ENCODE measurements at places on chromosomes 1 and 21.

DNA sequence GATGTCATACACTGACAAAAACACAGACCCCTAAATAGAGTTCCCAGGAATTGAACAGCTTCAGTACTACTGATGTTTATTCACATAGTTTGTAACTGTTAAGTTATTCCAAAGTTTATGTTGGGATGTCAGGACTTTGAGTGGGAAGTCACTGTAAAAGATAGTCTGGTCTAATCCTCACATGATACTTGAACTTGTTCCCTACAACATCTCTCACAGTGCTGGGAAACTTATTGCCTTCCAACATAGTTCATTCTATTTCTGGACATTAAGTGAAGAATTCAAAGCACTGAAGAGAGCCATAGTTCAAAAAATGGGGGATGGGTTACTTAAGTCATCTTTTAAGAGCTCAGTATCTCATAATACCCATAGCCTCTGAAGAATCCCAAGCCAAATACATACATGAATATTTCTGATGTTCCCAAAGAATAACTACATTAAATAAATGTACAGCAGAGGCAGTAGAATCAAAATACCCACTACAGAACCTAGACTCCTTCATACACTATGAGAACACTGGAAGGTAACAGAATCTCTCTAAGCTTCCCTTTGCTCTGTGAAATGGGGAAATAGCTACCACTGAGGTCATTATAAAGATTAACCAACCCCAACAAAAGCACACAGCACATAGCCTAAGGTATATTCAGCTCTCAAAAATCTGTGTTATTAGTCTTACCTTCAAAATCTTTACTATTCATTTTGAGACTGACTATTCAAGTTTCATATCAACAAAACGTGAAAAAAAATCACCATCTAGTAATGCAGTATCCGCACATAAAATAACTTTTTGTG, 81.4 kb downstream of the ESRRG start:
- no peak for DNase-seq

DNA sequence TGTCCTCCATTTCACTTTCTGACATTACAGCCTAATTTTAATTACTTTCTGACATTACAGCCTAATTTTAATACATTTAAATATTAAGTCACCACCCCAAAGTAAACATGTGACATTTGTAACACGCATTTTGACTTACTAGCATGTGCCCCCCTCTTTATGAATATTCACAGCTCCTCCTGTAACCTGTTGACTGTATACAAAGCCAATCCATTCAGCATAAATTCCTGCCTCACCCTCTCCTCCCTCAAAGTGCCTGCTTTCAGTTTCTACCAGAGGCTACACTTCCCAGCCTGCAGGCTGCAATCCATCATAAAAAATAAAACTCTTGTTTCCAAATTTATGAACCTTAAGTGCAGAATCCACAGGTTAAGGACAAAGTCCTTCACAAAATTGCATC, 39.5 kb downstream of the ANP32E start:
- no peak for DNase-seq

DNA sequence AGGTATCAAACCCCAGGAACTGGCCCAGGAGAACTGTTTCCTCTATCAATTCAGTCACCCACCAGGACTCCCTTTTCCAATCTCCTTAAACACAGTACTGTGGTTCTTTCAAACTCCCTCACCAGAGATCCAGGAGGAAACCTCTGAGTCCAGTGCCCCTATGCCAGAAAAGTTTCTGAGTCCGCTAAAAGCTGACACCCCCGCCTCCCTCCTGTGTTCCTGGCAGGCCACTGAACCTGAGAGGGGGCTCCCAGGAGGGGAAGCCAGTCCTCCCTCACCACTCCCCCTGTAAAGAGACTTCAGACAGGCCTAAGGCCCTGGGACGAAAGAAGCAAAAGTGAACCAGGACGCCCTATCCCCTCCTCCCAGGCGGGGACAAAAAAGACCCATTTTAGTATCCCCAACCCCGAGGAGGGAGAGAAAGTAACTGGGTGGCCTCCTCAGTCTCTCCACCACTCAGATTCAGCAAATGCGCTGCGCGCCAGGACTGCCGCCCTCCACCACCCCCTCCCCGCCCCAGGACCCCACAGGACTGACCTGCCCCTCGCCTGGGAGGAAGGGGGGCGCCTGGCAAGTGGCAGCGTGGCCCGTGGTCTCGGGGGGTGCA, 624 bp downstream of the SLC41A1 start:
- no peak for DNase-seq

DNA sequence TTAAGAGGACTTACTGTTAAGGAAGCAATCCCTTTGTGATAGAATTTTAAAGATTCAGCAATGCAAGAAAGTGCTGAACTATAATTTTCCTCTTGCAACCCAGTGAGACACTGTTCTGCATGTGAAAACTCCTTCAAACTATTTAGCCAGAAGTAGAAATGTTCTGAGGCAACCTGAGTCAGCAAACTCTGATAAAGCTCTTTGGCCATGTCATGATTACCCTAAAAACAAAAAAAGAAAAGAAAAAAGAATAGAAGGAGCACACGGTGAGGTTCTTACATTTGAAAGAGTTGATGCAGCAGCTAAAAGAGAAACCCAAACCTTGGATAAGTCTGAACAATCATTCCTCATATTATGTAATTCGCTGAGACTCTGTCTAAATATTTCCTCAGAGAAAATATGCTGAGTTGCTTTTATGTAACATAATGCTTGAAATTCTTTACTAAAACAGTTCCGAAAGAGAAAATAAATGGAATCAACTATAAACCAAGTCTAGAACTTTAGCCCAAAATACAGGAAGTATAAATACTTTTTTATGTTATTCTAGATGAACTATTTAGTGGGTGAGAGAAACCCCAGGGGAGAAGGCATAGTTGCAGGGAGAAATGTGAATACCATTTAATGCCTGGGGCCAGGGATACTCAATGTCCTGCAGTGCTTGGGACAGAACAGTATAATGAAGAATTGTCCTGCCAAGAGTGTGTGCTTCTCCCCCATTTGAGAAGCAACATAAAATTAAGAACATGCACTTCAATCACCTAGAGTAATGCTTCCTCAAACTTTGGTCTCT, 60.0 kb downstream of the INTS7 start:
- DNase-seq = no peak

GRCh38 chr21:34994766-34995631, 54.1 kb downstream of the RUNX1 start:
- DNase-seq = no peak

DNA sequence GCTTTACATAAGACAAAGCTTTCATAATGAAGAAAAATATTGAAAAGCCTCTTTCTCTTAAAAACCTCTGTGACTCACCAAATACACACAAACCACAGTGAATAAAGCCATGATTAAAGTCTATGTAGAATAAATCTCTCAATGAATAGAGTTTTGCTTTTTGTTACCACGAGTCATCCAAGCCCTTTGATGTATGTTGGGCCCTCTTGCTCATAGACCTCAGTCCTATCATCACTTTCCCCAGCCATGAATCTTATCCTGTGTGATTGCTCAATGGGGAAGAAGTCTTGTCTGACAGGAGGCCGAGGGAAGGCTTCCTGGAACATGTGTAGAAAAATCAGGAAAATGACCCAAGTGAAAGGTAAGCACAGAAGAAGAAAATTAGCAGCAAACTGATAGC, 60.8 kb downstream of the NGF start:
- DNase-seq = no peak

DNA sequence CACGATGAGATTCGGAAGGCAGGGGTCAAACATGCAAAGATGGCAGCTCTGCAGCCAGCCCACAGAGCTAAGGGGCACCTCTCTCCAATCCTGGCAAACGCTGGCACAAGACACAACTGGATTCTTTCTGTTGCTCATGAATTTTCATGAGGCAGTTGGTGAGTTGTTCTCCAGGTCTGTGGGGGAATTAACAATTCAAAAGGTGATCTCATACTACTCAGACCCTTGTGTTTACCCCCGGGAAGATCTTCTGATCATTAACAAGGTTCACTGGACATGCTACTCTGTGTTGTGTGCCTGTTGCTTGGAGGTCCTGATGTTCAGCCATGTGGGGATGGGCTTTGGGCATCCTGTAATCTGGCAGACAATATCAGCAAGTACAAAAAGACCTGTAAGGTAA, 128.9 kb downstream of the HHAT start:
- no peak for DNase-seq

DNA sequence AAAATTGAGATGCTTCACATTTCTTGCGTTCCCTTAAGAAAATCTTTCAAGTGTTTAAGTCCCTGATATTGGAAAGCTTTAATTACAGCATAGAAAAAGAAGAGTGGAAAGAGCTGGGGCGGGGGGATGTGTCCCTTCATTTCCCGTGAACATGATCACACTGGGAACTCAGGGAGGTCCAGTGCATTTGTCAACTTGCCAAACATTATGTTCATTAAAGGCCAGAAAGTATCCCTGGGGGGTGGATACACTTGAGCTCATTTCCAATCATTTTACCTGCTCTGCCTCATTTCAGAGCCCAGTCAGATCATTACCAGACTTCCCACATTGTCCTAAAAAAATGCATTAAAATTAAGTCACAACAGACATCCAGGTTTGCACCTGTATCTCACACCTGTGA, 123.6 kb upstream of the KCNJ15 start:
- DNase-seq = no peak

DNA sequence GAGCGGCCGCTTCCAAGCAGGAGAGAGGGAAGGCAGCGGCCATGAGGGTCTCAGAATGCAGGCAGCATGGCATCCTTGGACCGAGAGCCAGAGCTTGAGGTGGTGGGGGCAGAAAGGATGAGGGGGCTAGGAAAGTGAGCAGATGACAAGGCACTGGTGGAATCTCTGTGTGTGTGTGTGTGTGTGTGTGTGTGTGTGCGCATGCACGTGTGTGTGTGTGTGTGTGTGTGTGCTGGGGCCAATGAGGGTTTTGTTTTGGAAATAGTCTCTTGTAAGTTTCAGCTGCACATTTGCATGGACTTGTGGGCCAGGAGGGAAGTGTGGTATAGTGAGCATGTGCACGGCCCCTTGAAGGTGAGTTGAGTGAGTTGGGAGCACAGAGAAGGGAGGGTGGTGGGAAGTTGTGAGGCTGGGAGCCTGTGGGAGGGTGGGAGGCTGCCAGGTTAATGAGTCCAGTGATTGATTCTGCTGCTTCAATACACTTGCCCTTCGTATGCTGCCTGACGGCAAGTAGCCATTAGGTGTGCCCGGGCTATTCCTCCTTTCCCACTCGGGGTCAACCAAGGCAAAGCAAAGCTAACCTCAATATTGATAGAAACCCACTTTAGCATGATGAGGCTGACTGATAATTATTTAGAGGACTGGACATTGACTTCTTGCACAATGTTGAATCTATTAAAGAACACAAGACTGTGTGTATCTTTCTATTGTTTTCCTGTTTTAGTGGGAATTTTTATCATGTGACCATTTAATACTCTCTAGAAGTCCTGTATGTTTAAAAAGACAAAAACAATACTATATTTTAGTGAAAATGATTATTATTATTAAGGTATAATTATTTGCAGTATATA, 80.3 kb downstream of the PROX1 start:
- no peak for DNase-seq

DNA sequence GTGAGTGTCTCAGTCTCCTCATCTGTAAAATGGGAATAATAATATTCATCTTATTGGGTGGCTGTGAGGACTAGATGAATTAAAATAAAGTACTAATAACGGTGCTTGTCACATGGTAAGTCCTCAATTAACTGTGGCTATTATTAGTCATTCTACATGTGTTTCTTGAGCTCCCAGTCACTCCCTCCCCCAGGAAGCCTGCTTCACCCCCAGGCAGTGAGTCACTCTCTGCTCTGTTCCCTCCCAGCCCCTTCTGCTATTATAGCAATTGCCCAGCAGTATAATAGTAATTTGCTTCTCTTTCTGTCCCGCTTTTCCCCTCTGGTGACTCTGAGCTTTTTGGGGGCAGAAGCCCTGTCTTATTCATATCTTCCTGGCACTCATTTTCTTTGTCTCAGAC, 102.0 kb downstream of the BEND5 start:
- no peak for DNase-seq

GRCh38 chr21:26093122-26093521, 77.4 kb downstream of the APP start:
- DNase-seq = no peak

DNA sequence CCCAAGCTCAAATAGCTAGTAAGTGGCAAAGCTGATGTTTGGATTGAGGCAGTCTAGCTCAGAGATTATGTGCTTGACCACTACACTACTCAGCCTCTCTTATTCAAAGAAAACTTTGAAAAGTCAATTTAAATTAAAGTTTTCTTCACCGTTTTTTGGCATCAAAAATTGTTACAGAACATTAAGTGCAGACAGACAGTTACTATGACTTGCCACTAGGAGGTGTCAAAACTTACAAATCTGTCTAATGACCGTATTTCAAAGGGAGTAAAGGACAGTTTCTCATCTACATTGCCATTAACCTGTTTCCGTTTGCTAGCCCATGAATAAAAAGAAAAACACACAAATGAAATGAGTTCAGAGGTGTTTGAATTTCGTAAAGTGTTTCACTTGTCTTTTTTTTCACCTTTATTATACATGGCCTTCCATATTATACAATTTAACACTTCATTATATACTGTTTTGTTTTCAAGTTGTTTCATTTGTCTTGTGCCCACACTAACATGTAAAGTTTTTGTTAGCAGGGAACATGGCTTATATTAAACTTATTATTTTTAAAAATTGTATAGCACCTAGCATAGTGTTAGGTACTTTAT, 57.4 kb upstream of the MTF2 start:
- no peak for DNase-seq

DNA sequence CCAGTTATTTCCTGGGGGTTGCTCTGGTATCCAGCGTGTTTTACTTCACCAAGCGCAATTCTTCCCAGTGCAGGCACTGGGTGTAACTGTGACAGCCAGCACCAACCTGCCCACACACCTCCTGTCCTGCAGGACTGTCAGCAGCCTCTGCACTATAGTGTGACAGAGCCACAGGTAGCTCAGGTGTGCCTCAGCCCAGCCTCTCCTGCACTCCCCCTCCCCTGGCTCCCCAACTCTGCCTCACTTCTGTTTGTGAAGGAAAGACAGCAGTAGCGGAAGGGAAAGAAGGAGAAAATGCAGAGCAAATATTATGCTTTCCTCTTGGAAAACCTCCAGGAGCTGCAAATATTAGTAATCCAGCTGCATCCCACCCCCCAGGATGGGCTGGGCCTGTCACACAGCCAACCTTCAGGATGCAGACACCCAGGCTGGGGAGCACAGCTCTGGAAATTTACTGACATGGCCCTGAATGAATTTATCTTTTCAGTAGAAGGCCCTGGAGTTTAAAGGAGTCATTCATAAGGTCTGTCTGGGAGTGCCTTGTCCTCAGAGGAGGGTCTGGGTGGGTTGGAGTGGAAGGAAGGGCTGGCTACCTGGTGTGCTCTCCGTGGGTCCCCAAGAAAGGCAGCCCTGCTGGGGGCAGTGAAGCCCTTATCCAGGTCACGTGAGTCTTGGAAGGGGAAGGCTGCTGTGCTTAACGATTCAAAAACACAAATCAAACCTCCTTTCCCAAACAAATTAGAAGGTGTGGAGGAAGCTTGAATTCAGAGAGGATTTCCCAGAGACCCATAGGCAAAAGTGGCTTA, 20.9 kb downstream of the CAPN2 start:
- DNase-seq = no peak

DNA sequence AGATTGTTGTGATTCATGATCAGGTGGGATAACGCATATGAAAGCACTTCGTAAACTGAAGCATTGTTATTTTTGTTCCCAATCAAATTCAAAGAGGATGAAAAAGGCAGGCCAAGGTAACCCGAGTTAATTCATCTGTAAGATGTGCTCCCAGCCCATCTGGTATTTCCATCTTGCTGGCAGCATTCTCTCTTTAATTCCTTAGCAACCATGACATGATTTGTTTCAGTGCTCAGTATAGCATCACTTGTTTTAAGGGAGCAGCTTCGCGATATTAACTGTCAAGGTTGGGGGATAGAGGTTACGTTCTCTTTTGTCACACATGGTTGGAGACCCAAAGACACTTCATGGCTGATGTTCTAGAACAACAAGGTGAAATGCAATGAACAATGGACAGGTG, 6.4 kb downstream of the TSPAN2 start:
- no peak for DNase-seq
